COR-L47 (cell line): ENCODE measurements at places on chromosomes 13 and 19.
A peak's percentile ranks its signal among the peaks of the same experiment; 100 is the strongest.

DNA sequence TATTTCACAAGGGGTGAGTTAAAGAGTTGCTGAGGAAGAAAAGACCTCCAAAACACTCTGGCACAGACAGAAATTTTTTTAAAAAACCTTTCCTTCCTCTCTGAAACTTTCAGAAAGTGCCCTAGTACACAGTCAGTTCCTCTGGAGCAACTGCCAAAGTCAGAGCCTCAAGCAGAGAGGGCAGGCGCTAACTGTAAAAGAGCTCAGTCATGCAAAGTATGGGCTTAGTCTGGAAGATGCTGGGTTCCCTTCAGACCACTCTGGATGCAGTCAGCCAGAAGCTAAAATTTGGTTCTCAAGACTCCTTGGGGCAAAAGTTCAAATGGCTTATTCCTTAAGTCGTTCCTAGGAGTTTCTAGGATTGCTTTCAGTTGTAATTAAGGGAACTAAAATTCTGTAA is 671.6 kb downstream of the PCDH9 start:
- DNase-seq: no peak

DNA sequence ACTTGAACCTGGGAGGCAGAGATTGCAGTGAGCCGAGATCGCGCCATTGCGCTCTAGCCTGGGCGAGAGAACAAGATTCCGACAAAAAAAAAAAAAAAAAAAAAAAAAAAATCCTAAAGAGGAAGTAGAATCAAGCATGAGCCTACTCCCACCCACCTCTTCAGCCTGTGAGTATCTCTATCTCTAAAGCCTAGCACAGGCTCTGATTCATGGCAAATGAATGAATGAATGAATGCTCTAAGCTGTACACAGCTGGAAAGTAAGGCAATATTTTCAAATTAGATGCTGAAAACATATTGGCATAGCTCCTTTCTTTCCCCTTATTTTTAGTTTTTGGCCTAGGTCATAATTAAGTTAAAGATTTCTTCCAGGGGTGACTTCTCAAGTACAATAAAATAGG is 35.7 kb upstream of the FAM216B start:
- DNase-seq: no peak

DNA sequence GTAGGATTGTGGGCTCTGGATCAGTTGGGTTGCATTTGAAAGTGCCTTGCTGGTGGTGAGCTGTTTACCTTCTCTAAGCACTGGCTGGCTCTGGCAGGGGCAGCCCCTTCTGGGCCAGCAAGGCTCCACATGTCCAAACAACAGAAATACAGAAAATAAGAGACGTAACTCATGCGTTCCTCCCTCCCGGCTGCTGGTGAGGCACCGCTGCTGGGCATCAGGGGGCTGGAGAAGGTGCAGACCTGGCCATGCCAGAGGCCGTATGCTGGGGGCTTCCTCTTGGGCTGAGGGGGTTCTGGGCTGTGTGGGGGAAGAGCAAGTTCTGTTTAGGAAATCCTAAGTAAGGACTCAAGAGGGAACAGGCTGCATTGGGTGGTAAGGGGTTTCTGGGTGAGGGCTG is 140.6 kb downstream of the URI1 start:
- DNase-seq: no peak

- DNase-seq: no peak
Observed at GRCh38 chr13:40916207-40916998, 102.7 kb downstream of the ELF1 start.

DNA sequence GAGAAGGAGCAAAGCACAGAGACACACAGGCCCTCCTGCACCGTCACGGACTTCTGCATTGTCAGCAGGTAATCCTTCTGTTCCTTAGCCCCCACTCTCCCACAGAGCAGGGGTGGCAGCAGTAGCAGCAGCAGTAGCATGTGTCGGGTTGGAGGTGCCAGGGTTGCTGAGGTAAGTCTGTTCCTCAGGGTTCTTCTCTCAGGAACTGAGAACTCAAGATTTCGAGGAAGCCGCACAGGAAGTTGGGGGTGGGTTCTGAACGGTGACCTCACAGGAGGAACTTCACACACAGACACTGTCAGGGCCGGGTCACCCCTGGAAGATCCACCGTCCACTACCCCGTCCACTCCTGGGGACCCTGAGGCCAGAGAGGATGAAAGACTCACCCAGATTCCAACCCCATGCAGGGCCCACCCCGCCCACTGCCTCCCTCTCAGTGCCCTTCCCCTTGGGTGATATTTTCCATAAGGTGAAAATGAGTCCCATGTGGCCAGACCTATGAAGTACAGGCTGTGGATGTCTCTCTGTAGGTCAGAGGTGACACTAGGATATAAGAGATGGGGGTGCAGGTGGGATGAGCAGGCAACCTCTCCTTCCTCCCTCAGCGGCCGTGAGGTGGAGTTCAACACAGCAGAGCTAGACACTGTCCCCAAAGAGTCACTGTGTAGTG is at the start of gene SIGLEC12:
Gene SIGLEC12 (minus strand): TSS at position 207 of the 670 bp plus-strand sequence. CDS start 67 bp downstream, at position 140.
- DNase-seq: no peak

GRCh38 chr13:54337540-54337939 is 1308.9 kb downstream of the OLFM4 start:
- DNase-seq: no peak

DNA sequence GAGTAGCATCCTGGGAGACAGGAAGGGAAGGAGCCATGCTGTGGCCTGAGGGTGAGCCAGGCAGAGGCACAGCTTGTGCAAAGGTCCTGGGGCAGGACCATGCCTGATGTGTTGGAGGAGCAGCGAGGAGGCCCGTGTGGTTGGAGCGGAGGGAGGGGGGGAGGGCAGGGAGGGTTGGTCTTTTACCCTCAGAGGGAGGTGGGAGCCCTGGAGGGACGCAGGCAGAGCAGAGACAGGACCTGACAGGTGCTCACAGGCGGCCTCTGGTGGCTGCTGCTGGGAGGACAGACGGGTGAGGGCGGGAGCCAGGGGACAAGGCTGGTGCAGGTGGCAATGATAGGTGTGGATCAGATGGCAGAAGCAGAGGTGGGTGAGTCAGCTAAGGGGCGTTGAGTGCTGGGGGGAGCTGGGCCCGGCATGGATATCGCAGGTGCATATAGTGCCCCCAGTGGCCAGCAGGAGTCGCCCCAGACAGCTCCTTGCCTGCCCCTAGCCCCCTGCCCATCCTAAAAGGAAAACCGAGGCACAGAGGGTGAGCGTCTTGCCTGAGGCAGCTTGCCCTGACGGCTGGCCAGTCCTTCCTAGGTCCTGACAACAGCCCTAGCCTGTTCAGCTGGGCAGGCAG is 9.8 kb upstream of the GNA15 start:
- peak; percentile 28 for DNase-seq

DNA sequence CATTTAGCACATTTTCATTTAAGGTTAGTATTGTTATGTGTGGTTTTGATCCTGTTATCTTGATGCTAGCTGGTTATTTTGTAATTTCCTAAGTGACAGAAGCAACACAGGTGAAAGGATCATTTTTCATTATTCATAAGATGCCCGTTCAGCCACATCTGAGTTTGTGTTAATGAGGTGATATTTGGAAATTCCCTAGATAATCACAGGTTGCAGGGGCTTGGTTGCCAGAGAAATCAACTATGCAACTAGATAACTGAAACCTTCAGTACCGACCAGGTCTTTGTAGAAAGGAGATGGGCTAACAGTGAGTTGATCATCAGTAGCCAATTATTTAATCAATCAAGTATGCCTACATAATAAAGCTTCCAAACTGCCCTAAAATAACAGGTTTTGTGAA is 121.3 kb upstream of the UFM1 start:
- DNase-seq: no peak
